ENCODE measurements at places on chromosomes 7 and 10. TPM values are rescaled to one million over a fixed set of nuclear protein-coding genes. Genes with fewer than 3 reads are reported as not detected.

DNA sequence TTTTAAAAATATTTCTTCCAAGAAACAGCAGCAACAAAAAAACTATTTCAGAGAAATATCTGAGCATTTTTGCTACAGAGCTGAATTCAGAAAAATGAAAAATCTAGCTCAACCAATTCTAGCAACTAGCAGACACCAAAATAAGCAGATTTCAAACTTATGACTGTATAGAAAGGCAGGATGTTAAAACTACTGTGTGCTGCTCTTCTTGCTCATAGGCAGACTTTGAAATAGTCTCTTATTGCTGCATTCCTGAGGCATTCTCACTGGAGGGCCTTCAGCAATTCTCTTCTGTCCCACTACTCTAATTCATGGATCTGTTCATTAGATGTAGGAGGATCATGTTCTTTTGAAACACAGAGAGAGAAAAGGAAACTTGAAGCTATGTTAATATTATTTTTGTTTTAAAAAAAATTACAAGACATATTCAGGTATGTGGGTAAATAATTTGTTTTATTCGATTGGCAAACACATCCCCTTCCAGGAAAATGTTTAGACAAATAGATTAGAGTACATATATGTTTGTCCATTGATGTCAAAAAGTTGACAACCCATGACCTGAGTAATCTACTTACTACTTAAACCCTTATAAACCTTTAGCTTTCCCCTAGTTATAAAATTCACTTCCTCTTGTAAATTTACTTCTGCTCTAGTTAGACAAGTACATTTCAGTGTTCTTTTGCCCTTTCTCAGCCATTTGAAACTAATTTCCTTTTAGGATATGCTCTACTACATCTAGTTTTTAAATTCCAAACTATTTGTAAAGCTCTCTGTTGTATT, 428.2 kb upstream of the POT1 start:
- H3K27ac ChIP-seq = no peak overlapping the region
- H3K4me3 ChIP-seq = no peak overlapping the region
- no peak for DNase-seq
- H3K36me3 ChIP-seq = no peaks in the 10 kb centered on the region
- H3K27me3 ChIP-seq = no peaks in the 10 kb centered on the region

- no peaks in the 10 kb centered on the region for H3K4me1 ChIP-seq
- H3K36me3 ChIP-seq = no peaks in the 10 kb centered on the region
- DNase-seq = no peak
- no peak overlapping the region for H3K4me3 ChIP-seq
These were observed 48.0 kb downstream of the JCAD start for GRCh38 chr10:30011396-30011795.

Gene MBL2
- polyA plus RNA-seq = not detected

Gene MXI1
- polyA plus RNA-seq = 27.6 TPM
